ENCODE measurements at places on chromosomes 5 and 9.

DNA sequence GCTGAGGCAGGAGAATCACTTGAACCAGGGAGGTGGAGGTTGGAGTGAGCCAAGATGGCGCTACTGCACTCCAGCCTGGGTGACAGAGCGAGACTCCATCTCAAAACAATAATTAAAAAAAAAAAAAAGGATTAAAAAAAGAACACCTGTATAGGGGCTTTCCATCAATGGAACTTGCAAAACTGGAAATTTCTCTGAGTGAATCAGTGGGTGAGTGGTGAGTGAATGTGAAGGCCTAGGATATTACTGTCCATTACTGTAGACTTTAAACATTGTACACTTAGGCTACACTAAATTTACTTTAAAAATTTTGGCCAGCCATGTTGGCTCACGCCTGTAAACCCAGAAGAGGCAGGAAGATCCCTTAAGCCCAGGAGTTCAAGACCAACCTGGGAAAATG is 5.7 kb upstream of the RARS1 start:
- DNase-seq: no peak

DNA sequence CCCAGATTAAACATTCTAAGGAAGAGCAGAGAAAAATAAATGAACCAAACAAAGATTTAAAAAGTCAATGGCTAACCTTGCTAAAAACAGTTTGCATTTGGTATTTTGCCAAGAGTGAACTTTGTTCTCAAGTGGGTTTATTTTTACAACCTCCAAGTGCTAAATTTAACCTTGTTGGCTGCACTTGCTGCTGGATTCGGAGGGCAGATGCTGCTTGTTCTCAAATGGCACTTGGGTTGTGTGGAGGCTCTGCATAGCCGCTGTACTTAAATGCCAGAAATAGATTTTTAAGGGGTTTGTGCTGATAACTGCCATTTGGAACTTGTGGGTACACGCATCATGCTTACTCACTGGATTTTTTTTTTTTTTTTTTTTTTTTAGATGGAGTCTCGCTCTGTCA is 13.3 kb upstream of the SPATA24 start:
- DNase-seq: no peak

DNA sequence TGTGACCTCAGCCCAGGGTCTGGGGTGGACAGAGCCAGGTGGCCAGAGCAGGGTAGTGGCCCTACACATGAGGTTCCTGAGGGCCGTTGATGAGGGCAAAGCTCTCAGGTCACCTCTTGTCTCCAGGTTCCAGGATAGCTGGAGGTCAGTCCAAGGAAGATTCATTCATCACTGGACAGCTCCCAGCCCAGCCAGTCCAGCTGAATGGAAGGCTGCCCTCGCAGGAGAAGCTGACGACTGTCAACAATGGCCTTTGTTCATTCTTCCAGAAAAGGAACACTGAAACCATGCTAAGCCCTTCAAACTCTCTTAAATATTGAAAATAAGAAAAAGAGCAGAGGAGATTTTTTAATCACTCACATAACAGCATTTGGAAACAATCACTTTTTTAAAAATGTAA is 169.7 kb upstream of the TBCA start:
- no peak for DNase-seq

- DNase-seq: no peak
Measured at GRCh38 chr9:129014608-129015007, 13.5 kb downstream of the SH3GLB2 start.

DNA sequence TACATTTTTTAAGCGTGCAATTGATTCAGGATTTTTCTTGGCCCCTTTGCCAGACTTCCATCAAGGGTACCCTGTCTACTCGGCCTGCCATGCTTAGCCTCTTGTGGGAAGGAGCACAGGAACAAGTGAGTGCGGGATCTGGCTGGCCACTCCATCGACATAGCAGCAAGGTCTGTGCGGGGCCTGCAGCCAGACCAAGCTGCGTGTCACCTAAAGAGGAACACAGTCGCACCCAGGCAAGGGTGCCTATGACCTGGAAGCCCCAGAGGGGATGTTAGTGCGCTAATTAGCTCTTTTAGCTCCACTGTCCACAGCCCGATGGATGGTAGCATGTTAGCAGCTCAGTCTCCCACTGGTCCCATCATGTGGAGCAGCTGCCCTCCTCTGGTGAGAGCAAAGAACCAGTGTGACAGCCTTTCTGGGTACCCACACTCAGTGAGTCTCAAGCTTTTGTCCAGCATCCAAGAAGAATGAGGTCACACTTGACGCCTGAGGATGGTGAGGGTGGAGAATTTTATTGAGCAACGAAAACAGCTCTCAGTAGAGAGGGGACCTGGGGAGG is 38.7 kb downstream of the FTMT start:
- DNase-seq: no peak

DNA sequence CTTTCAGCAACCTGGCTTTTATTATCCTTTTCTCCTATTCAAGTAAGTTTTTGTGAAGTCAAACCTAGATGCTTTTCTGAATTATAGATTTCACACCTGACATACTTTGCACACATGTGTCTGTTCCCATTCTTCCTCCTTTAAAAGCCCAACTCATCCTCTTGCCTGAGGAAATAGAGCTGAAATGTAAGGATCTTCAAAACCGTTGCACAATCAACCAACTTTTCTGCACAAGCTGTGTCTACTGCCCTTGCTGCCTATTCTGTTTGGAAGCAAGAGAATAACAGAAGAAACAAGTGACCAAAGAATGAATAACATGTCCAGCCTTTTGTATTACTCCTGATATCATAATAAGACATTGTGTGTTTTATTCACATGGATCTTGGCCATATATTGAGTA is 95.1 kb upstream of the ITGA1 start:
- DNase-seq: no peak

- no peak for DNase-seq
Measured at GRCh38 chr9:131923766-131924165, 155.9 kb downstream of the MED27 start.

- DNase-seq: no peak
Measured at GRCh38 chr9:121144482-121144881, 57.2 kb downstream of the RAB14 start.

DNA sequence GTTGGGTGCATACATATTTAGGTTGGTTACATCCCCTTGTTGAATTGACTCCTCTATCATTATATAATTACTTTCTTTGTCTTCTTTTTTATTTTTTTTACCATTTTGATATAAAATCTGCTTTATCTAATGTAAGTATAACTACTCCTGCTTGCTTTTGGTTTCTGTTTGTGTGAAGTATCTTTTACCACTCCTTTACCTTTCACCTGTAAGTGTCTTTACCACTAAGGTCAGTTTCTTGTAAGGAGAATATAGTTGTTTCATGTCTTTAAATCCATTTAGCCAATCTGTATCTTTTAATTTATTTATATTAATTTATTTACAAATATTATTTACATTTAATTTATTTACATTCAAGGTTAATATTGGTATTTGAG is 33.0 kb downstream of the INSL4 start:
- no peak for DNase-seq

DNA sequence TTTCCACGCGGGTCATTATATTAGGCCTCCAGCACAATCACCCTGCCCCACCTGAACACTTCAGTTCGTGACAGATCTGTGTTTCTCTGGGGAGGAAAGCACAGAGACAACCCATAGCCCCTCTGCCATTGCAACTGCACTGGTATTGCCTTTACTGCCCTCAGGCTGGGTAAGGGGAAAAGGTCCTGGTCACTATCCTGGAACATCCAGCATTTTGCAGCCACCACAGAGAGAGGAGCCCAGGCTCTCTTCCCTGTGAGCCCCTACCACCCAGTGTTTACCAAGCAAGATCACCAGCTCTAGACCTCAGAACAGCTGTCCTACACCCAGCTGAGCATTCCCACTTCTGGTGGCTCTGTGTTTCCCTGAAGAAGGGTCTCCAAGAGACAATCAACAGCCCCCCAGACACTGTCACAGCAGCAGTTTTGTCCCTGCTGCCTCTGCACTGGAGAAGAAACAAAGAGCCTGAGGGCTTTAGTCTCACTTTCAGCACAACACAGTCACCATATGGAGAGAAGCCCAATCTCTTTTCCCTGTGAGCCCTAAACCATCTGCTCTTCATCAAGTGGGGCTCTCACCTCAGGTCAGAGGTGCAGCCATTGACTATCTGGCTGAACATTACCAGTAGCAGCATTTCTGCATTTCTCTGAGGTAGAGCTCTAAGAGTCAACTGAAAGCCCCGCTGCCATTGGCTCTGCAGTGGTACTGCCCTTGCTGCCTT is 655.2 kb upstream of the FAM174A start:
- no peak for DNase-seq

- DNase-seq: no peak
Measured at GRCh38 chr9:135179041-135179440, 91.6 kb downstream of the OLFM1 start.

DNA sequence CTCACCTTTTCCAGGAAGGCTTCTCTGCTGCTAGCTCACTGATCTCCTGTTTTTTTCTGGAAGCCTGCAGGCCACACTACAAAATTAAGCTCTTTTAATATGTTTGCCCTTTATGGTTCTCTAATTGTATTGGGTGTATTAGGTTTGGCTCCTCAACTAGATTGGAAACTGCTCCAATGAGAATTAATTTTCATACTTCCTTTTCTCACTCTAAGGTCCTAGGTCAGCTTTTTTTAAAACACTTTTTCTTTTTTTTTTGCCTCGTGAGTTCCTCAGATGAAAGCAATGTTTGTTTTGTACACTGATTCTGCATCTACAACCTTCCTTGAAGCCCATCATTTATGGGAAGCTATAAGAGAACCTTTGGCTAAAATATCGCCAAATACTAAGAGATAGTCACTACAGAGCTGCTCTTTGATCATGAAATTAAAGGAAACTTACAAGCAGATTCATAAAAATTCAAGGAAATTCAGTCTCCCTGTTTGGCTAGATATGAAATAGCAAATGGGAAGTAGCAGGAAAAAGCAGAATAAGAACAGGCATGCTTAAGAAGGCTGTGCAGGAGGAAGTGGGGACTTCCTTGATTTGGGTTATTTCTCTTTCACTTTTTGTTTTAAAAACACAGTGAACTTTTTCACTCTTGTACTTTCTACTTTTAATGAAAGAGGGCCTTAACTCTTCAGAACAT is 55.2 kb upstream of the FYB1 start:
- no peak for DNase-seq

DNA sequence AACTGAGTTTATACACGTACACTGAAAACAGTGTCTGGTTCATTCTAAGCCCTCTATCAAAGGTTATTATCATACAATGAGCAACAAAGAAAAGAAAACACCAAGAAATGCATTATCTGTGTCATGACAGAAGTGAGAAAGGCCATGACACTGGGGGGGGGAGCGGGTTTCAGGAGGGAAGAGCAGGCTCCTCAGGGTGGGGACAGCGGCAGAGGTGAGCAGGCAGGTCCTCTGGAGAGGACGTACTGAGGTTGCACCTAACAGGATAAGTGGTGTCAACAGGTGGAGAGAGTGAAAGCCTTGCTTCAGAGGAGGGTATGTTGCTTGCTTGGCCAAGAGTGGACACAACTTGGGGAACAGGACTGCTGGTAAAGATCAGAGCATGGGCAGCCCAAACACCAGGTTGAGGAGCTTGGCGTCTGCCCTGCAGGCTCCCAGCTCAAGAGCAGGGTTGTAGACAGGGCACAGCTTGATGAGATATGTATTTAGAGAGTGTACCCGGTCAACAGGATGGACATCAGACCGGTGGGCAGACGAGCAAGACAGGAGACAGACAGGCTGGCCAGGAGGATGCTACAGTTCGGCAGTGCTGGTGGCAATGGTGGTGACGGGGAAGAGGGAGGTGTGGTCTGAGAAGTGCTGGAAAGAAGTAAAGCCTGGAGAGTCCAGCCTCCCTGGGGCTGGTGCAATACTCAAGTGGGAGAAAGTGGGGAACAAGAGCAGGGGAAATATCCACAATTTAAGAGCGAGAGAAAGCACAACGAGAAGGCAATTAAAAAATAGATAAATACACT is 10.3 kb downstream of the WHRN start:
- no peak for DNase-seq

GRCh38 chr9:95815133-95815532 is 60.4 kb upstream of the ERCC6L2 start:
- no peak for DNase-seq

GRCh38 chr5:9376363-9377117 is 169.3 kb downstream of the SEMA5A start:
- no peak for DNase-seq

GRCh38 chr5:32522429-32523143 is 62.8 kb upstream of the SUB1 start:
- no peak for DNase-seq

DNA sequence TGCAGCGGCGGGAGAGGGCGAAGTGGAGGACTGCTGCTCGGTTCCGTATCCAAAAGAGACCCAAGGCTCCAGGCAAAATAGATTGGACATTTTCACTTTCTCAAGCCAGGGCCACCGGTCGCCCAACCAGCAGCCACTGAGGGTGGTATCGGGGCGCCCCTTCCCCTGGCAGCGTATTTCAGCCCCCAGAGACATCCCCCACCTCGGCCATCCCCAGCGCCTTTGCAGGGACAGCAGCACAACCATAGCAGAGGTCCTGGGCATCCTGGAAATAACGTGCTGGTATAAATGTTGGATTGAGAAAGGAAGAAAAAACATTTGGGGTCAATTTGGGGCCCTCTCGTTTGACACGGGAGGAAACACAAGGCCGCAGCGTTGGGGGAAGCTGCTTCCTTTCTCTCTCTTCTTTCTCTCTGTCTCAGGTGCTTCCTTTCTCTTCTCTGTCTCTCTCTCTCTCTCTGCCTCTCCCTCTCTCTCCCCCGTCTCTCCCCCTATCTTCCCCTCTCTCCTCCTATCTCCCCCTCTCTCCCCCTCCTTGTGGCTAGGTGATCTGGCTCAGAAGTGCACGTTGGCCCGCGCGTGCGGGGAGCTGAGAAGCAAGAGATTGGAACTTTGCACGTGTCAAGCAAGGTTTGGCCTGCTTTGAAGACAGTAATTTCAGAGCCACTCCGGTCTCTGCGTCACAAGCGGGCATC is 624 bp upstream of the RETREG1 start:
- DNase-seq: no peak

DNA sequence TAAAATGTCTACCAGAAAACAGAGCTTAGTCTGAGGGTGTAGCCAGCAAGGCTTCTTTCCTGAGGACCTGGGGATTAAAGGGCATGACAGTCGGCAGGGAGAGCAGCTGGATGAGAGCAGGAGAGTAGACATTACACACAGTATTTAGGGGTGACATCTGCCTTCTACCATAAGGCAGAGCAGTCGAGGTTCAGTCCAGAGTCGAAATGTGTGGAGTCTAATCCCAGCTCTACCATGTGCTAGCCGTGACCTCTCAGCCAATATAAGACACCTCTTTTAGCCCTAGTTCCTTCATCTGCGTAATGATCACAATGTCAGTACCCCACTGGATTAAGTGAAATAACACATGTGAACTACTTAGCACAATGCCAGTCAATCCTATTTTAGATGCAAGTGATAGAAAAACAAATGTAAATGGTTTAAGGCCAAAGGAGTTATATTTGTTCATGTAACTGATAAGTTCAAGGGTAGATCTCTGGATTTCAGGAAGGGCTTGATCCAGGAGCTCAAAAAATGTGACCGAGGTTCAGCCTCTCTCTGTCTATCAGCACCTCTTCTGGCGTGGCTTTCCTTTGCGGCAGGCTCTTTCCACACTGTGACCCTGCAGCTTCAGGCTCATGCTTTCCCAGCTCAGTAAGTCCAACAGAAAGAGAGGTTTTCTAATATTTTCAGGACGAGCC is 16.2 kb upstream of the CPLX2 start:
- DNase-seq: no peak
